ENCODE measurements at places on chromosomes 5 and 9. TPM values are rescaled to one million over a fixed set of nuclear protein-coding genes. Genes with fewer than 3 reads are reported as not detected.

Gene SLC25A2
- total RNA-seq, result not detected

- DNase-seq, result peak; percentile 98
Measured at GRCh38 chr5:148965511-148966265, 97.2 kb downstream of the SH3TC2 start.

Gene RGS7BP
- total RNA-seq, result not detected

GRCh38 chr9:126050605-126050990 lies 276.0 kb upstream of the MVB12B start:
- no peak for DNase-seq

- no peak for DNase-seq
Measured at GRCh38 chr5:63154476-63155309, 576.1 kb downstream of the LRRC70 start.

Gene IL5
- not detected for total RNA-seq

DNA sequence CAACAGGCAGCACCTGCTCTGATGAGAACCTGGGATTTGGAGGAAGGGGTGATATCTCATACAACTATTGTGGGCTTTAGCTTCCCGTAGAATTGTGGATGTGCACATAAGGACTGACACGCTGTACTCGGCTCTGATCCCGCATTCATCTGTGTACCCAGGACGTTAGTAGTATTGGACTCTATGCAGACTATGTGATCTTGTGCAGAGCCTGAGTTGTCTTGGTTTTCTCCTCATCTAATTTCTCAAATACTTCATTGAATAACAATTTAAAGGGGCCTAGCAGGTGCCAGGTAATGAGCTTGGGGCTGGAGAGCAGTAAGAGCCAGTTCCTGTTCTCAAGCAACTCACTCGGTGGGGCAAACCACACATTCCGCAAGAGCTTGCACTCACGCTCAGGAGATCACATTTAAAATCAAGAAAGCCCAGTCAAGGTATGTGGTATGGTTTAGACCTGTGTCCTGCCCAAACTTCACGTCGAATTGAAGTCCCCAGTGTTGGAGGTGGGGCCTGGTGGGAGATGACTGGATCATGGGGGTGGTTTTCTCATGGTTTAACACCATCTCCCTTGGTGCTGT lies 14.8 kb downstream of the C5orf15 start:
- no peak for DNase-seq

DNA sequence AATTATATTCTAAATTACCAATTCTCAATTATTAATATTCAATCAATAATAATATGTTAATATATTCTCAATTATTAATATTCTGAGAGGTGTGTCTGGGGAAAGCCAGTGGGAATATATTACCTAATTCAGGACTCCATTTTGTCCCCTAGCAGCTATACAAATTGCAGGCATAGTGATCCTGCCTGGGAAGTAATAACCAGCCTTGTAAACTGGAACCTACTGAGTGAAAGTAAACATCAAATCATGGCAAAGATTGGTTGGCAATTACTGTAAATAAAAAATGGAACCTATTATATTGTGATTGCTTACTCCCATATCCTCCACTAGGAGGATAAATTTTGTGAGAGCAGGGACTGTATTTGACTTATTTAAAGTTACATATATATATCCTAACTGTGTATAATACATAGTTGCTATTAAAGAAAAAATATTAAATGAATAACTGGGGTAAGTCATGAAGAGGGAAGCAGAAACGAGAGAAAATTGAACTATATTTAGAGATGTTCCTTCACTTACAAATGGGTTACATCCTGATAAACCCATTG lies 150.5 kb upstream of the ELL2 start:
- peak; percentile 7 for DNase-seq

GRCh38 chr5:135193213-135194125 lies 159.4 kb upstream of the PITX1 start:
- DNase-seq, result peak; percentile 63

Gene EQTN
- not detected for total RNA-seq
